ENCODE measurements at places on chromosomes 6 and 20. TPM values are rescaled to one million over a fixed set of nuclear protein-coding genes. Genes with fewer than 3 reads are reported as not detected.

CRISP2 gene
- not detected for total RNA-seq

LST1 gene
- not detected for total RNA-seq

SUMO4 gene
- 3.9 TPM for total RNA-seq

SLC17A3 gene
- not detected for total RNA-seq

VSTM2L gene
- total RNA-seq = not detected

KCNK15 gene
- total RNA-seq = 1.5 TPM

TMEM74B gene
- total RNA-seq = 4.2 TPM

GGT7 gene
- 18.9 TPM for total RNA-seq

HLA-DQB1 gene
- total RNA-seq = 3.2 TPM

EFCAB8 gene
- total RNA-seq = not detected

- DNase-seq = no peak
These were observed 21.9 kb downstream of the ADGB start for GRCh38 chr6:146620655-146621054.

DNA sequence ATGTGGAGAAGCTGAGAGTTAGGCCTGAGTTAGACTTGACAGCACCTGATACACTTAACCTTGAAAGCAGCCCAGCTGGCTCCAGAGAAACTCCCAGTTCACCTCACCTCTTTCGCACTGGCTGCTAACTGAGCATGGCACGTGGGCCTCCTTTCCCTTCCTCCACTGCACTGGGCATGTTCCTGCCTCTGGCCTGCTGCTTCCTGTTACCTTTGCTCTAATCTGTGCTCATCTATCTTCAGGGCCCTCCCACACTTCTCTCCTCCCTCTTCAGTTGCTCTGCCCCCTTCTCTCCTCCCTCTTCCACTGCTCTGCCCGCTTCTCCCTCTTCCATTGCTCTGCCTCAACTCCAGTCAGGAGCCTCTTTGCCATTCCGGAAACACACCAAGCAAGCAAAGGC lies 13.7 kb upstream of the UBE2V1 start:
- DNase-seq = no peak

DNA sequence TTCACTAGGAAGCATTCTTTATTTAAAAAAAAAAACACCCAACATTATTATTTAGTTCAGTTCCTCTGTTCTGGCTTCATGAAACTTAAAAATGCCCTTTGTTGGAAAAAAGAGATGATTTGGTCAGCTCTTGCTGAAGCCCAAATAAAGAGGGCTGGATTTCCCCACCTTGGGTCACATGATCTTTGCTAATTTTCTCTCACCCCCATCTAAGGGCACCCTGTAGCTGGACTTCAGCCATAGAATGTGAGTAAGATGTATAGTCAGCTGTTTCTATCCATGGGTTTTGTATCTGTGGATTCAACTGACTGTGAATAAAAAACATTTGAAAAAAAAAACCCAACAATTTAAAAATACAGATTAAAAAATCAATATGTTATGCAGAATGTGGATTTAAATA lies 213.9 kb upstream of the SULF2 start:
- no peak for DNase-seq

- no peak for DNase-seq
These were observed 11.1 kb upstream of the EXOC2 start for GRCh38 chr6:704046-704445.

GRCh38 chr6:3748208-3749066 lies 3.1 kb downstream of the PXDC1 start:
- DNase-seq = no peak

- no peak for DNase-seq
These were observed 61.4 kb upstream of the ASIP start for GRCh38 chr20:34179637-34180360.

DNA sequence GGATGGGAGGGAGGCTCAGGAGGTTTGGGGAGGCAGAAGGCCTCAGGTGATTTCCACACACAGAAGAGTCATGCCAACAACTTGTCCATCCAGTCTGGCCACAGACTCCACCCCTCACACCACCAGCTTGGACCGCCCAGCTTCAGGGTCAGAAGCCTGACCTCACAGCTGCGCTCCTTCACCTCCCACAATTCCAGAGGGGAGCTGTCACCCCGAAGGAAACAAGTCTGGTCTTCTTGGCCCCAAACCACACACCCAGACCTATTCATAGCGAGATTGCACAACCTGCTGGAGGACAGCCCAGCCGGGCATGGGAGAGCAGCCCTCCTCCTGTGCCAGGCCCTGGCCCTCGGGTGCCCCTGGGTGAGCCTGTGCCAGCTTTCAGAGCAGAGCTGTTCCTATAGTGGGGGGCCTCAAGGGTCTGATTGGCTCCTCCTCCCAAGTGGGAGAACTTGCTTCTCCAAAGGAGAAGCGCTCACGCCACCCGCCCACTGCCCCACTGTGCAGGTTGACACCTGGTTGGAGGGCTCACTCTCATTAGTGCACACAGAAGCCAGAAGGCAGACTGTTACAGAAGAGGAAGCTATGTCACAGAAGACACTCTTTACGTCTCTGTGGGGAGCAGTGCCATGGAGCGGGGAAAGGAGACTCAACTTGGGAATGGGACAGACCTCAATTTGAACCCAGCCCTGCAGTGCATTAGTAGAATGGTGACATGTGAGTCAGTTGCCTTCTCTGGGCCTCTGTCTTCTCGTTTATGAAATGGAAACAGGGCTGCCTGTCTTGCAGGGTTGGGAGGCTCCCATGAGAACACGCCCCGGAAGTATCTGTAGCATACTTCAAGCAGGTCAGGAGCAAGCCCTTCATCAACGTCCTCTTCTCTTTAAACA lies 128.8 kb downstream of the FOXO3 start:
- DNase-seq = no peak

DNA sequence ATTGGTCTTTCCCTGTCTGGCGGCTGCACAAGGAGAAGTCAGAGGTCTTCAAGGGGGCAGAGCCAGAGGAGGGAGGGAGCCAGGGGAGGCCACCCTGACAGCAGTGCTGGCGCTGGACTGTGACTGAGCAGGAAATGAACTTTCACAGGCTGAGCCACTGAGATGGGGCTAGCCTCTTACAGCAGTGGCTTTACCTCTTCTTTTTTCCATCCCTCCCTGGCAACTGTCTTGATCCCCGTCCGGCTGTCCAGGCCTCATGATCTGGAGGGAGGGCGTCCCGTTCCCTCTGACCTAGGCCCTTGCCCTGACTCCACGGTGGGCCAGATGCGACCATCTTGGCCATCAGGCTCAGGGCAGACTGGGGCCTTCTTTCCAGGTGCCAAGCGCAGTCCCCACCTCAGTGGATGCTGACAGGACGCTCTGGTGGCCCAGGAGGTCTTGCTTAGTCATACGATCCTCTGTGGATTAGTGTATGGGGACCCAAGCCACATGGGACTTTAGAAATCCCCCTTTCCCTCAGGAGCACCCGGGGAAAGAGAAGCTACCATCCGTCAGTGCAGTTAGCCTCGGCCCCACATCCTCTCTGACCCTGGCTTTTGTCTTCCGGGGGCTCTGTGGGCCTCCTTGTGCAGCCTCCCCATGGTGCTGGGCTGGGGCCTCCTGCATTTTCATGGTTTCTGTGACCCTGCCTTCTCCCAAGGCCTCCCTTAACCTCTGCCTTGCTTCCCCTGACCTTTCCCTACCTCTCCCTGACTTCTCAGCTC lies 57.4 kb upstream of the CCDC167 start:
- no peak for DNase-seq

- DNase-seq = no peak
These were observed 341.2 kb downstream of the CD83 start for GRCh38 chr6:14458669-14459266.

DNA sequence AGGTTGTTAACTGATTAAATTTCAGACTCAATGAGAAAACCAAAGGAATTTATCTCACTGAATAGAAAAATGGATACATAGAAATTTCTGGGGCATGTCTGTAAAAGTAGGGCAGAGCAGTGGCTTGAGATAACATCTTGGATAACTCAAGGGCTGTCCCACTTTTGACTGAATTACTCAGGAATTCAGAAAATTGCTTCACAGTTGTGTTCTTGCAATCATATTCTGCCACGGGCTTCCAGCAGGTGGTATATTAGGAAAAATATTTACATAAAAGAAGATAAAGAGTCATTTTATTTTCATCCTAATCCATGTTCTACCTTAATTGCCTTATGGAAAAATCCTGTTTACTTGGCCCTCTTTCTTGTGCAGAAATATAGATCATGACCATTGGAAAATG lies 156.4 kb upstream of the AKIRIN2 start:
- DNase-seq = no peak

DNA sequence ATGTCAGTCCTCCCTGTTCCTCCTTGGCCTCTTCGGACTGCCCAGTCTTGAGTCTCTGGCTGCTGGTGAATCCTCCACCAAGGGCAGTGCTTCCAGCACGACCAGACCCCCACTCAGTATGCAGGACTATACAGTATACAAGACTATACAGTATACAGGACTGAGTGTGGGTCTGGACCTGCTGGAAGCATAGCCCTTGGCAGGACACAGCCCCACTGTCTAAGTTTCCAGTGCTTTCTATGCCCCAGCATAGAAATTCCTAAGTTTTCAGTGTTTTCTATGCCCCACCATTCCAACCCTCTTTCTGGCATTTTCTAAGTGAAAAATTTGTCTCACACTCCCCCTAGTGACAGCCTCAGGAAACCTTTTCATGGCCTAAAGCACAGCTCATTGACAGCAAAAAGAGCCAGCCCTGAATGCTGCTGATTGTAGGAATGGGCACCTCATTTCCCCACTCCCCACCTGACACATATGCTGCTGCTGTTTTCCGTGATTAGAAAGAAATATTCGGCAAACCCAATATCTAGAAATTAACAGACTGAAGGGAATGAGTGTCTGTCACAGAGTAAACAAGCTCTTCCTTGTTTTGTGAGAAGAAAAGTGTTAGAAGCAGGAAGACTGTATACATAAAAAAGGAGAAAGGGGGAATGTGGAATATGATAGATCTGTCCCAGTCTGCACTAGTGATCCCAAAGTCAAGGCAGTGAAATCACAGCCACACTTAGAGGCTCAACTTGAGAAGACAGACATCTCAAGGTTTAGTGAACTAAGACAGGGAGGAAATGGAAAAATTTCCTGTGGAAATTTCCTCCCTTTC lies 206.9 kb downstream of the IBTK start:
- DNase-seq = no peak

DNA sequence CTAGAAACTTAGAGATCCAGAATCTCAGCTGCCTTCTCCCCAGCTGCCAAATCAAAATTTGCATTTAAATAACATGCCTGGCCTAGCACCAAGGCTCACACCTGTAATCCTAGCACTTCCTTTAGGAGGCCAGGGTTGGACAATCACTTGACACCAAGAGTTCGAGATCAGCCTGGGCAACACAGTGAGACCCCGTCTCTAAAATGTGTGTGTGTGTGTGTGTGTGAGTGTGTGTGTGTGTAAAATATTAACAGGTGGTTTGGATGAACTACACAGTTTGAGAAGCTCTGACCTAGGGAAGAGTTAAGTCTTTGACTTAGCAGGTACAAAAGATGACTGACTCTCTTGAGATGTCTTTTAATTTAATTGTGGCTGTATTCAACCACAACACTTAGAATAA lies 20.2 kb upstream of the CD2AP start:
- DNase-seq = no peak

GRCh38 chr20:11047559-11047958 lies 373.8 kb upstream of the JAG1 start:
- no peak for DNase-seq

- DNase-seq = no peak
These were observed 6.2 kb downstream of the CST11 start for GRCh38 chr20:23446505-23446904.

DNA sequence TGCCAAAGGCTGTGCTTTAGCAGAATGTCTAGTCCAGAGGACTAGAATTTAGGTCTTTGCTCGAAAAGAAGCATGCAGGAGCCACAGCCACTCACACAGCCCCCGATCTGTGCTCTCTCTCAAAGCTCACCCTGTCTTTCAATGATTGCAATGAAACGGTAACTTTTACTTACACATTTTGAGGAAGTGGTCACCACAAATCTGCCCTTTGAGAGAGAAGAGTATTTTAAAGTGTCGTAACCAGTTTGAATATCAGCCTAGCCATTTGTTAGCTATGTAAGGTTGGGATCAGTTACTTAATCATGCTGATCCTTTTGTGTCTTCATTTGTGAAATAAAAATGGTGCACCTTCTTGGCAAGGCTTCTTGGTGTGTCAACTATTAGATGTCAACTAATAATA lies 209.0 kb downstream of the TFAP2A start:
- no peak for DNase-seq

GRCh38 chr20:17836303-17836861 lies 132.2 kb downstream of the SNX5 start:
- DNase-seq = no peak

DNA sequence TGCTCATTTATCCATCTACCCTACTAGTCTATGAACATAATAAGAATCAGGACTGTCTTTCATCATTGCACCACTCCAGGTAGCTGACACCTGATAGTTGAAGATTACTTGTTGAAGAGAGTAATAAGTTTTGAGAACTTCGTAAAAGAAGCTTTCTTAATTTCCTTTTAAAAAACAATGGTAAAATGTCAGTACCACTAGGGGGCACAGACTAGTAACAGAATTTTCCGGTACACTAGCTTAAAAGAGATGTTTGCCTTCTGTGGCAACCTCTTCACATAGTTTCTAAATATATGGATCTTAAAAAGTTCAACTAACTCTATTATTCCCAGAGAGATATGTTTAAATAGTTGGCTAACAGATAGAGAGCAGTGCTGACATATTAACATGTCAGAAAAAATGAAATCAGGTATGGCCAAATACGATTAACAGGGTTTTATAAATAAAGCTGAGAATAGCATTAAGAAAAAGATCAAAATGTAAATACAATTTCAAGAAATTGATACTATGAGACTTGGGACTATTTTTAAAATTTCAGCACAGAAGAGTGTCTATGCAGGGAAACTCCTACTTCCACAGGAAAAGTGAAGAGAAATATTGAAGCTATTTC lies 5.4 kb upstream of the KCNQ5 start:
- no peak for DNase-seq

- DNase-seq = no peak
These were observed 35.5 kb upstream of the NXT1 start for GRCh38 chr20:23315099-23315498.

GRCh38 chr6:84777888-84778287 lies 13.5 kb upstream of the TBX18 start:
- DNase-seq = no peak

GRCh38 chr6:28496099-28496779 lies 19.4 kb downstream of the GPX6 start:
- DNase-seq = no peak

- no peak for DNase-seq
These were observed 525 bp downstream of the PNRC1 start for GRCh38 chr6:89081129-89081422.
